ENCODE measurements at places on chromosomes 6 and 20.

- no peak for DNase-seq
These were observed 159.9 kb downstream of the BCAS1 start for GRCh38 chr20:53910351-53911002.

GRCh38 chr6:44034391-44034861 is 92.8 kb downstream of the MRPL14 start:
- no peak for DNase-seq

DNA sequence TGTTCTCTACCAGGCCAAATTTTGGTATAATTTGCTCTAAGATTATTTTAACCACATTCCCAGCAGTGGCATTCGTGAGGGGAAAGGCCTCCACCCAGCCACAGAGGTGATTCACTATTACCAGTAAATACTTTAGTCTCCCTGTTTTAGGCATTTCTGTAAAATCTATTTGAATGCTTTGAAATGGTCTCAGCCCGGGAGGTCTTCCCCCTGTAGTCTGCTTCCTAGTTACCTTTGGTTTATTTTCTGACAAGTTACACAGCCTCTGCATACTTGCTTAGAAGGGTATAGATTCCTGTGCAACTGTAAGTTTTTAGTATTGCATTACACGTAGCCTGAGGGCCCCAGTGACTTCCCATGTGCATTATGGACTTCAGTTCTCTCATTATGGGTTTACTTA is 248.7 kb downstream of the C6orf118 start:
- no peak for DNase-seq

- no peak for DNase-seq
These were observed 172.2 kb downstream of the PLCB1 start for GRCh38 chr20:8304124-8304816.

- no peak for DNase-seq
These were observed 29.5 kb upstream of the ARID1B start for GRCh38 chr6:156747715-156748114.

DNA sequence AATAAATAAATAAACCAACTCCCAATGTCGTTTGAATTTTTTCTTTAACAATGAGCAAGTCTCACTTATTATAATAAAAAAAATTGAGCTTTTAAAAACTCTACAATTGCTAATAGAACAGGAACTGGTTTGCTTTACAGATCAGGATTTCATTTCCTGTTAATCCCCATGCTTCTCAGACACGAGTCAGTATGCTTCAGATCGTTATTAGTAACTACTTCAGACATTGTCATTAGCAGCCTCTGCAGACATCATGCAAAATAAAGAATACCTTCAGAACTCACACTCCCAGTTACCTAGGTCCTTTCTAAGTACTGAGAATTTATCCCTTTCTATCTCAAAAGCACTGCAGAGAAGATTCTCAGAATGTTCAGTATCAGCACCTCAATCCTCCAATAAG is 10.0 kb upstream of the FAM210B start:
- no peak for DNase-seq

DNA sequence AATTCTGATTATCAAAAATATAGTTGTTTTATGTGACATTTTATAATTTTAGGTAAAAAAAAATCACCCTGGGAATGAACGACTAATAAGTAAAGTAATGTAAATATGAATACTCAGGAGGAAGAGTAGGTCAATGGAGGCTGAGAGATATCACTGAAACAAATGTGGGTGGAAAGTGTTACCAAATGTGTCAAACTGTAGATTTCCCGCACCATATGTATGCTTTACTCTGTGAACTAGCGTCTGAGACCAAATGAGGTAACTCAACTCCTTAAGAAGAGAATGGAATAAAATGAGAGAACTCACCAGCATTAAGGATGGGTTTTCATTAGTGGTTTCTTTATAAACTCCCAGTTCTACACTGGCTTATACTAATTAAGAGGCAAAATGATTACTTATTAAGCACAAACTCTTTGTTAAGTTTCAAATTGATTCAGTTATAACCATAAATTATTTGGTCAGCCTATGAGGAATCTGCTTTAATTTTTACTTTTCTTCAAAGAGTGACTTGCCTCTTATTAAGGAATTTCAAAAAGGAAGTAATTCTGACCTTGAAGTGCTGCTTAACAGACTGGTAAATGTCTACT is 784.7 kb upstream of the GJE1 start:
- no peak for DNase-seq

- no peak for DNase-seq
These were observed 171.2 kb upstream of the TSHZ2 start for GRCh38 chr20:52800734-52801627.

DNA sequence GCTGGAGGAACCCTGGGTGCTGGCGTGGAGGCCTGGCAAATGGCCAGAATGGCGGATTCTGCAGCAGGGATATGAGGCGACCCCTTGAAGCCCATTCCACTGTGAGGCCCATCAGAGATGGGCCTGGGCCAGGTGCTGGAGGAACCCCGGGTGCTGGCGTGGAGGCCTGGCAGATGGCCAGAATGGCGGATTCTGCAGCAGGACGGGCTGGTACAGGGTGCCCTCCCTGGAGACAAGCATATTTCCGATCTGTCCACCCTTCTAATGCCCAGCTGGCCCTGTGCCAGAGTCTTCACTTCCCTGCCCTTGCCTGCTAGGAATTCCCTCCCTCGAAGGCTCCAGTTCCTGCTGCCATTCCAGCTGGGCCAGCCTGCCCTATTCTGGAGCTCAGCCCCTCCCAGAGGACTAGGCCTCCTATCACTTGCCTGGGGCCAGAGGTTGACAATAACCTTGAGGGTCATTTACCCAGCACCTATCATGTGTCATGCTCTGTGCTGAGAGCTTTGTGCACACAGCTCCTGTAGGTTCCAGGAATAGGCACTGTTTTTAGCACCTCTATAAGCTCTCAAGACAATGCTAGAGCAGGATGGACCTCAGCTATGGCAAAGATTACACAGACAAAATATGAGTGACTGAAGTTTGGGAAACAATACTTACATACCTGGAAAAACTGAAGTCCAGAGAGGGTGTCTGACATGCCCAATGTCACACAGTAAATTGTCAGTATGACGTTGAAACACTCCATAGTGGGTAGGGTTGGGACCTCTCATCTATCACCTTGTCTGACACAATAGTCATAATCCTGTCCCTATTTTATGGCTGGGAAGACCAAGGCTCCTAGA is 21.4 kb downstream of the SUN5 start:
- no peak for DNase-seq

Data from stimulated activated CD4-positive, alpha-beta T cell treated with anti-CD3 and anti-CD28 coated beads, Interleukin-1b, Interleukin-23, amount 100 ng/mL, for 48 hours (primary cell).